MM.1S (cell line): ENCODE measurements at places on chromosomes 1 and 21.

DNA sequence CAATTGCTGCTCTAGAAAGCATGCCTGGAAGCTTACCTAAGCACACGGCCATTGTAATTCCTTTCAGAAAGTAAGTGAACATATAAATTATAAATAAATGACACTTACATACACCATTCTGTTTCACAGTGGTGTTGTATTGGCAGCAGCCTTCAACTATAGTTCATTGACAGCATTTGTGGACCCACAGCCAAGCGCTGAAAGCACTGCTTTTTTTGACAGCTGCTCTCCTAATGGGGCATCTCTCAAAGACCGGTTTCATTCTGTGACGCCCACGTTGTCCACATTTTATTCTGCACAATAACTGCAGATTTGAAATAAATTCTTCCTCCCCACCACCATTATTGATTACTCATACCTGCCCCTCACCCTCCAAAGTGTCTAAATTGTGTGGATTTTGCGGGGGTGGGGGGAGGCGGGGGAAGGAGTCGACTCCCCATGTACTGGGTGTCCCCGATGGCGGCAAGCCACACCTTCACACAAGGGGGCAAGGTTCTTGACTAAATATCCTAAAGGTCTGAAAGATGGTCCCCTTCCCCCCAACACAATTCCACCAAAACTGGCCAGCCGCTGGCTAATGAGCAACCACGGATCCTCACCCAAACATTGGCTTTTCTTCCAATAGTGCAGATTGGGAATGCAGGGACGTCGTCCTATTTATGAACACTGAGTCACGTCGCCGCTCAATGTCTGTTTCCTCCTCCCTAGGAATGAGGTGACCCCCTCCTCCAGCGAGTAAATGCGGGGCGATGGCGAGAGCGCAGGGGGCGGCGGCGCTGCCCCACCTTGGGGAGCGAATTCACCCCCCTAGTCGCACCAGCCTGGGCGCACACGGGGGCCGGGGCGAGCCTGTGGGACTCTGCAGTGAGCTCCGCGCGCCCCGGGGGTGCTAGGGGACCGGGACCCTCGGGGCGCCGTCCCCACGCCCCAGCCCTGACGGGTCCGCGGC, 960 bp downstream of the RCAN1 start:
- DNase-seq, result no peak

DNA sequence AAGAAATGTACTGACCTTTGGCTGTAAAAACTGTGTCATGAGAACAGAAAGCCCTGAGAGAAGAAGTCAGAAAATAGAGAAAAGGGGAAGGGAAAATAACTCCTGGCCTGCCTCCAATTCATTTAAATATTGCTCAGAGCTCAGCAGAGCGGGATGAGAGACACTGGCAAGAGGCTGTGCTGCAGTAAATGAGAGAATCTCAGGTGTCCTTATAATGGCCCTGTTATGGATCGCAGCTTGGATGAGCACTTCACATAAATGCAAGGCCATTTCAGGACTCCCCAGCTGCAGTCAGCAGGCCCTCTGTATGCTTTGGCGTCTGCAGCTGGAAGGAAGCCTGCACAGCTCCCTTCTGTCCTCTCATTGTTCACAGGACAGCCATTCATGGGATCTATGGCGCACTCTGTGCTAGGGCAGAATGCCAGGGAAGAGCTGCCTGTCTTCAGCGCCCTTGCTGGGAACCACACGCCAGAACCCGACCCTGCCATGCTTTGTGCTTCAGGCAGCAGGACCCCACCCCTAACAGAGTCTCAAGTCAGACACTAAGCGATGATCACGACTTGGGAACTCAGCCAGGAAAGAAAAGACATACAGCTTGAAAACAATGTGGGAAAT, 20.7 kb upstream of the ABCB10 start:
- DNase-seq, result no peak

- no peak for DNase-seq
Observed at GRCh38 chr1:75559800-75560199, 51.1 kb downstream of the SLC44A5 start.

GRCh38 chr1:243783714-243784113, 66.3 kb downstream of the AKT3 start:
- DNase-seq, result no peak

DNA sequence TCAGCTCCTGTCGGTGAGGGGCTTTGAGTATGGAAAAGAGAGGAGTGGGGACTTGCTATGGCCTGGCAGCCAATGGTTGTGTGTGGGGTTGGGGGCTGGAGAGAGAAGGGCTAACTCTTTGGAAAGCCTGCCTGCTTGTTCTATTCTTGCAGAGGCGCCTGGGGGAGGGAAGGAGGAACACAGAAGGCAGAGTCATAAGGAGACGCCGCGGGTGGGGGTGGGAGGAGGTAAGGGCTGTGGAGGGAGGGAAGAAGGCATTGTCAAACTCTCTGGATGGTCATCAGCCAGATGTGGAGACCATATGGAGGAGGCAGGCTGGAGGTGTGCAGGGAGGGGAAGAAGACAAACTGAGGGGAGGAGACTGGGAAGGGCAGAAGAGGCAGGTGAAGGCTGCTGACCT, 70.0 kb downstream of the PLXNA2 start:
- DNase-seq, result no peak

DNA sequence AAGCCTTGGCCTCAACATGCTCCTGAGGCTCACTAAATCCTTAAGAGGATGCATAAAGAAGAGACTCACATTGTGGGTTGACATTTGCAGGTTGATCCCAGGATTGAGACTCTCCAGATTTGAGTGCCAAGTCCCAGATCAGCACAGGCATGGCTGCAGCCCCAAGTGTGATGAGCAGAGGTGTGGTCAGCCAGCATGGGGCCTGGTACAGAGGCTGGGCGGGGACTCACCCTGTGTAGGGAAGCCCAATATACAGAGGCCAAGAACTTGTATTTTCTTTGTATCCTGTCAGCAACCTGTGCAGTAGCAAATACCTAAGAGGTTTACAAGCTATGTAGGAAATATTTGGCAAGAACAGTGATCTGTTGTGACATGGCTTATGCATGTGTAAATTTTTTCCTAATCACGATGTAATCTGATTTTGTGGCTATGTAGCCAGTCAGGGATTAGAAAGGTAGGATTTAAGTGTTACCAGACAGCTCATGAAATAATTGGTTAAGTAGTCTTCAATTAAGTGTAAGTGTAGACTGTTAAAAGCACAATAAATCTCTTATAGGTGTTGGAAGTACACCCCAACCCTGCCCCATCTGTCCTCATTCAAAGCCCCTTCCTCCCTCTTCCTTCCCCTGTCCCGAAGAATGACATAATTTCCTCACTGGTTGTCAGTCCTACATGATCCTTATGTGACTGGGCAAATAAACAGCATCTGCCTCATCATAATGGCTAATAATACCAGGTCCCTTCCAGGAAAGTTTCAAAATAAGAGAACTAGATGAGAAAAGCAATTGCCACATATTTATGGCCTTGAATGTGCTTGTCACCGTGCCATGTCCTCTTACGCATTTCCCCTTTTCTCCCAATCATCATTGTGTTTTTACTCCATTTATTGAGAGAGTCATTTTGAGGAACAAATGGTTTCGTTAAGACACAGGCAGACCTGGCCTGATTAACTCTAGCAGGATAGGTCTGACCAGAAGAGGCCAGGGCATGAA, 120.9 kb downstream of the HLX start:
- no peak for DNase-seq

GRCh38 chr1:228372183-228373003, 34.2 kb downstream of the TRIM11 start:
- DNase-seq, result no peak

- DNase-seq, result peak; percentile 63
Observed at GRCh38 chr1:218163371-218163770, 121.7 kb upstream of the RRP15 start.

- DNase-seq, result no peak
Observed at GRCh38 chr21:21183092-21183491, 184.9 kb downstream of the NCAM2 start.

DNA sequence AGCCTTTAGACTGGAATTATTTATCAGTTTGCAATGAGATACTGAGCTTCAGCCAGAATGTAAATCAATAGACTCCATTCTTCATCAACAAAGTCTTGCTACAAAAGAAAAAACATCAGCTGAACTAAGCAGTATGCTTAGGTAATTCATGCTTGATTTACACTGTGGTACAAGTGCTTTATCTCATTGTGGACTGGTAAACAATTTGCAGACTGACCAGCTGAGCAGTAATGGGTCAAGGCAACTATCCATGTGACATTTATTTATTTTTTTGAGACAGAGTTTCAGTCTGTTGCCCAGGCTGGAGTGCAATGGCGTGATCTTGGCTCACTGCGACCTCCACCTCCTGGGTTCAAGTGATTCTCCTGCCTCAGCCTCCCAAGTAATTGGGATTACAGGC, 39.8 kb upstream of the SYT2 start:
- no peak for DNase-seq

DNA sequence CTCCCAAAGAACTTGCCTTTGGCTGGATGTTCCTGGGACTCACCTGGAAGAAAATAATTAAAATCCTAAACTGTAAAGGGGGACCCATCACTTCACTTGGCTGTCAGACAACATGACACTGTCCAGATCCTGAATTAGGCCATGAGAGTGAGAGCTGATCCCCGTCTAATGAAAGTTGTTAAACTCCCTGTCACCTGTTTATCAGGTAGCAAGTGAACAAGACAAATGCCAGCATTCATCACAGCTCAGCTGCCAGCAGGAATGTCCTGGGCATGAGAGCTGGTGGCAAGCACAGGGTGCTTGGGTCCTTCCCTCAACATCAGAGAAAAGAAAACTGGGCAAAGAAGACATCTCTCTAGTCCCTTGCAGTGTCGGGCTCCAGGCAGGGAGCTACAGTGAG, 23.8 kb downstream of the PMVK start:
- DNase-seq, result no peak

- DNase-seq, result no peak
Observed at GRCh38 chr1:95941121-95941798, 707.2 kb downstream of the RWDD3 start.

DNA sequence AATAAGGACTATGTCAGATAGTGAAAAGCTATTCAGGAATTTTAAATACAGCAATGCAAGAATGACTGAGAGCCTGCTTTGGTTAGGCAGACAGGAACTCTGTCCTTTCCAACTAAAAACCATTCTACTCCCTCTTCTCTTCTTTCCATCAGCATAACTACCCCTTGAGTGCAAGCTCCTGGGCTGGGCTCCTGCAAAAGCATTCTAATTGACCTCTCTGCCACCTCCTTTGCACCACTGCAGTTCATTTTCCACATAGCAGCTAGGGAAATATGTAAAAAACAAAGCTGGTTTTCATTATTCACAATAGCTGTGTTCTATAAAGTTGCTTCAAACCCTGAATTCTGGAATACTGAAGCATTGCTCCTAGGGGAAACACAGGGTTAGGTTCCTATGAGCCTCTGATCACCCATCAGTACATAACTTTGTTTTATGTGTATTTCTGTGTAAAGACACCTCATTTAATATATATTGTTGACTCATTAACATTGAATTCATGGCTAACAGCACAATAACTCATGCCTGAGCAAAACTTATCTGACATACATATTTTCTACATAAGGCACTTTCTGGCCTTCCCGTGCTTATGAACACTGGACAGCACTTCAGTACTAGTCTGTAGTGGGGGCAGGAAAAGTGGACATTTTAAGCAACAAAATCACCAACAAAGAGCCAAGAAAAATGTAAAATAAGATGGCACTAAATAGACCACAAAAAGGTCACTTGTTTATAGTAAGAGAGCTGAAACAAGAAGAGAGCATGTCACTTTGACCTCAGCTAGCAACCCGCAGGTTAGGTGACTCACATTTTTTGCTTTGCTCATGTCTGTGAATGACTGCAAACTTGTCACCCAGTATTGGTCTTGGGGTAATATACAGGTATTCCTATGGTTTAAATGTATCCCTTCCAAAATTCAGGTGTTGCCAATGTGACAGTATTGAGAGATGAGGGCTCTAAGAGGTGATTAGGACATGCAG, 57.9 kb upstream of the IRF2BP2 start:
- no peak for DNase-seq

DNA sequence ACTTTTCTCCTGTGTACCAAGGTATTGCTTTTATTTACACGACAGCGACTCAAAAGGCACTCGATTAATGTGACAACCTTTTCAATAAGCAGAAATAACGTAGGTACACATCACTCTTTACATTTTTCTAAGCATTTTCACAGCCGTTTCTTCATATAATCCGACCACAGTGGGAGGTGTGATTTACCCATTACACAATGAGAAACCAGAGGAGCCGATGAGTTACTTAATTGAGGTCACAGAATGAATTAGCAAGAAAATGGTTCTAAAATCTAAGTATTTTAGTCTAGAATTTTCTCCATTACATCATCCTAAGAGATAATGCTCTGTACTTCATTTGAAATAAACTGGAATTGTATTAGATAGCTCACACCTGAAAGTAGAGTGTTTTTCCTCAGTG, 71.5 kb downstream of the UMODL1 start:
- no peak for DNase-seq

GRCh38 chr1:19664453-19665185, at the start of gene HTR6:
Gene HTR6, plus strand, starts transcription at chr1:19664875. Its CDS starts 879 bp downstream, at chr1:19665754.
- DNase-seq, result no peak

DNA sequence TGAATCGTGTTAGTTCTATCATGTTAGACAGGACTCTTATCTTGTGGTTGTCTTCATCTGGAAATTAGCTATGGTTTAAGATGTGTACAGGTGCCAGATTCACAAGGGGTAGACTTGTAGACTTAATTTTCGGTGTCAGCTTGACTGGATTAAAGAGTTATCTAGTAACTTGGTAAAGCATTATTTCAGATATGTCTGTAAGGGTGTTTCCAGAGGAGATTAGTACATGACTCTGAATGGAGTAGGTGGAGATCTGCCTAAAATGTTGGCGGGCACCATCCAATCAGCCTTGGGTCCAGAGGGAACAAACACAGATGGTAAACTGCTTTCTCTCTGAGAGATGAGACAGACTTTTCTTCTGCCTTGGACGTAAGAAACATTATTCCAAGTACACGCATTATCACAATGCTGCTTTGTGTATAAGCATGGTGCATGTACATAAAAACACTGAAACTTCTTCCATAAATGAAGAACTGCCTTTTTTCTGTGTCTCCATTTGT, 434.6 kb downstream of the SMYD3 start:
- no peak for DNase-seq

- DNase-seq, result no peak
Observed at GRCh38 chr1:201229771-201230635, 39.4 kb downstream of the IGFN1 start.

DNA sequence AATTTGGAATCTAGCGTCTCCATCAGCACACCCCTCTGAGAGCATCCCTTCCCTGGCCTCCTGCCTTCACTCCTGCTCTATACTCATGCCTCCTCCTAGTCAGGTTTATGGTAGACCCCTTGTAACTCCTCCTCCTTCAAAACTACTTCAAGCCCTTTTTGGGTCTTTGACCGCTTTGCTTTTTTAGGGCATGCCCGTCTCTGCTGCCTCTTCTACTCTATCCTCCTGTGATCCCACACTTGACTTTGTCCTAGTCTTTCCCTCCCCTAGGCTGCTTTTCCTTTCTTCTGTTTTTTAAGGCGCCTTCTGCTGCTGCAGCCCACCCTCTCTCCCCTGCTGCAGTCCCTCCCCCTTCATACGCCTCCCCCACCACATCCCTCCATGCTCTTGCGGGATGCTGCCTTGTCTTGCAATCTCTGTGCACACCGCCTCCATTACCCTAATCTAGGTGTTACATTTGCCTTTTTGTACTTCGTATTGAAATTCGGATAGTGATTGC, 1.5 kb downstream of the SNX27 start:
- no peak for DNase-seq
